ENCODE measurements at places on chromosomes 5 and 9. TPM values are rescaled to one million over a fixed set of nuclear protein-coding genes. Genes with fewer than 3 reads are reported as not detected.

Gene WNT8A
- polyA plus RNA-seq, result not detected

Gene NR5A1
- not detected for polyA plus RNA-seq

Gene FOXD4L3
- polyA plus RNA-seq, result 0.05 TPM

Gene GMCL2
- polyA plus RNA-seq, result not detected

Gene ANKRD34B
- polyA plus RNA-seq, result not detected

Gene KYAT1
- polyA plus RNA-seq, result 14.7 TPM

Gene SPINK6
- not detected for polyA plus RNA-seq

Gene PSD2
- 0.02 TPM for polyA plus RNA-seq

Gene QRFP
- polyA plus RNA-seq, result 0.05 TPM
